ENCODE measurements at places on chromosomes 7 and 10. TPM values are rescaled to one million over a fixed set of nuclear protein-coding genes. Genes with fewer than 3 reads are reported as not detected.

The NEUROD6 gene
- total RNA-seq: not detected

The LIPN gene
- not detected for total RNA-seq

The ZNF804B gene
- not detected for total RNA-seq

The SYNPO2L gene
- total RNA-seq: 0.49 TPM

The BMPR1A gene
- 55.3 TPM for total RNA-seq

The RNF32 gene
- total RNA-seq: 1.8 TPM

The FANK1 gene
- total RNA-seq: 5.3 TPM

The TLX1 gene
- total RNA-seq: not detected

The LRRC61 gene
- 11.7 TPM for total RNA-seq

The GRID2IP gene
- 0.86 TPM for total RNA-seq

The WEE2 gene
- not detected for total RNA-seq

The CTTNBP2 gene
- 10.6 TPM for total RNA-seq

The RARRES2 gene
- 143 TPM for total RNA-seq

The TAS2R16 gene
- total RNA-seq: not detected

The OR9A2 gene
- not detected for total RNA-seq

The UTF1 gene
- total RNA-seq: not detected

The AGAP9 gene
- total RNA-seq: 10.8 TPM

The HHEX gene
- 69.2 TPM for total RNA-seq

The TRIM4 gene
- 33.1 TPM for total RNA-seq

The ATOH7 gene
- not detected for total RNA-seq

The SH2D4B gene
- total RNA-seq: not detected

The ANKRD30A gene
- total RNA-seq: not detected

The C10orf62 gene
- 1.0 TPM for total RNA-seq

The CDC14C gene
- total RNA-seq: not detected

The SHTN1 gene
- total RNA-seq: 36.7 TPM

The TSPAN33 gene
- 16.2 TPM for total RNA-seq

The ECHDC3 gene
- total RNA-seq: 4.1 TPM

The HOXA9 gene
- total RNA-seq: 0.17 TPM

Measured in mucosa of gallbladder (tissue), 1 donor.